ENCODE measurements at places on chromosomes 13 and 19.

- DNase-seq: no peak
These were observed 339.7 kb upstream of the EDNRB start for GRCh38 chr13:78258304-78258703.

DNA sequence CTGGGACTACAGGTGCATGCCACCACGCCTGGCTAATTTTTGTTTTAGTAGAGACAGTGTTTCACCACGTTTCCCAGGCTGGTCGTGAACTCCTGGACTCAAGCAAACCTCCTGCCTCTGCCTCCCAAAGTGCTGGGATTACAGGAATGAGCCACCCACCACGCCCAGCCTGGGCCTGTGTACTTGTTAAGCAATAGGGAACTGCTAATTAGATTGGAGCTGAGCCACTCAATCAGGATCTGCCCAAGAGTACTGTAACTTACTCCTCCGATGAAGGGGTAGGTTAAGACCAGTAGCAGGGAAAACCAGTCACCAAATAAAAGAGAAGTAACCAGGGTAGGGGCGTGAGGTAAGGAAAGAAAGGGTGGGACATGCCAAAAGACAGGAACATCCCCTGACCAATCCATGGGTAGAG lies 2.3 kb downstream of the DDX39A start:
- no peak for DNase-seq

DNA sequence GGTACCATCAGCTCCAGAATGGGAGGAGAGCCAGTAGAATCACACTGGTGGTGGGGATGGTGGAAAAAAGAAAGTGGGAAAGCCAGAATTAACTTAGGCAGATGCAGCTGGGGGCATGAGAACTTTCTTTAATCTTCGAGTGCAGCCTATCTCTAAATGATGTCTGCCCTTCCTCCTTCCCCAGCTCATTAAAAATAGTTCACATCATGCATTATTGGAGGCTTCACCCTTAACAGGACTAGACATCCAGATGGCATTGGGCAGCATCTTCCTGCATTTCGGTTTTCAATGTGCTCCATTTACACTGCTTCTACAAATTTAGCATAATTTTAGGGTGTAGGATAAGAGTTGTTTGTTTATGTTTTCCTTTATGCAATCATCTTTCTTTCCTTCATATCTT lies 272.8 kb downstream of the COG6 start:
- DNase-seq: no peak

GRCh38 chr19:41174297-41174928 lies 18.6 kb upstream of the CYP2S1 start:
- no peak for DNase-seq

DNA sequence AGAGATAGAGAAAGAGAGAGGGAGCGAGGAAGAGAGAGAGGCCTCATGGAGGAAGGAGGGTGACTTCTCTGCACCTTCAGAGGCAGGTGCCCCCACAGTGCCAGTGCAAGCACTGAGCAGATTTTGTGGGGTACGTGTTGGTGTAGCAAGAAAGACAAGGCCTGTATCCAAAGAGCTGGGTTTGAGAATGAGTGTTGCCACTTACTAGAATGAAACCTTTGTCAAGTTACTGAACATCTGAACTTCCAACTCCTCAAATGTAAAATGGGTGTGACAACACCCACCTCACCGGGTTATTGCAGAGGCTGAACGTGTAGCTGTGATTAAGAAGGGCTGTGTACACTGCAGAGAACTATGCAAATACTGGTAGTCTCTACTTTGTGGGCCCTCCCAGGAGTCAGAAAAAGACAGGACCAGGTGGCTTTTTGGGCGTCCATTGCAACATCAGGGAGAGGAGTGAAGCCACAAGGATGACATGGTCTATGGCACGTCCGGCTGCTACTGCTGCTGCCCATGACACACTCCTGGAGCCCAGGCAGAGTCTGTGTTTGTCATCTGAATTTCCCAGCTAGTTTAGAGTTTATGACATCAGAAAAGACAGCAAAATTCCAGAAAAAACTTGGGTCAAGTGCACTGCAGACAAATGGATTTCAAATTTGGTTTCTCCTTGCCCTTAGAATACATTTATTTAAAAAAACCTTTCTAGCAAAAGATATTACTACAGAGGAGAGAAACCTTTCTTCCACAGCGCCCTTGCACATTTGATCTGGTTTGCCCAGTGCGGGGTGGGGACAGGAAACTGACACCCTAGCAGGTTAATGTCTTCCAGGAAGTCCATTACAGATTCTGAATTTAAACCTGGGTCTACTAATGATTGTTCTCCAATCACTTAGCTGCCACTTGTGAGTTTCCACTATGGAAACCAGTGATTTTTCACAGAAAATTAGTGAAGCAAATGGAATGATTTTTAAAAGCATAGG lies 54.0 kb upstream of the ATP12A start:
- peak; percentile 46 for DNase-seq

DNA sequence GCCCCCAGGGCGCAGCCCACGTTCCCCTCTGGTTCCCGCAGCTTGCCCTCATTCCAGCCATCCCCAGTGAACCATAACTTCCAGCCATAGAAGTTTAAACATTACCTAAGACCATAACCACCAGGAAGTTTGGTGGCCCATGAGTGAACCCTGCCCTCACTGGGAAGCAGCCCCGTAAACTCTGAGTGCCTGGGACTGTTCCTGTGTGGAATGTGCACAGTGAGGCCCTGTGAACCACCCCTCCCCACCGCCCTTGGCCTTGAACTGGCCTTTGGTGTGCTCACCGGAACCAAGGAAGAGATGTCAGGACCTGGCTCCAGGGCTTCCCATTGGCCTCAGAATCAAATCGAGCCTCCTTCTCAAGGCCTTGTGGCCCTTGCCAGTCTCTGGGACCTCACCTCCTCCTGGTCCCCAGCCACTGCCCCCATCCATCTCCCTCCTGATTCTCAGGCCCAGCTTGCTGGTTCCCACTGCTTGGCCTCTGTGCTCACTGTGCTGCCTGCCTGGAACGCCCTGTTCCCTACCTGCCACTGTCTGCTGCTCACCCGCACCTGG lies 46.5 kb downstream of the DNM2 start:
- no peak for DNase-seq

Measured in CD4-positive, alpha-beta T cell treated with Interleukin-15 for 4 hours (primary cell).